ENCODE measurements at places on chromosomes 7 and 10.
A peak's percentile ranks its signal among the peaks of the same experiment; 100 is the strongest.

DNA sequence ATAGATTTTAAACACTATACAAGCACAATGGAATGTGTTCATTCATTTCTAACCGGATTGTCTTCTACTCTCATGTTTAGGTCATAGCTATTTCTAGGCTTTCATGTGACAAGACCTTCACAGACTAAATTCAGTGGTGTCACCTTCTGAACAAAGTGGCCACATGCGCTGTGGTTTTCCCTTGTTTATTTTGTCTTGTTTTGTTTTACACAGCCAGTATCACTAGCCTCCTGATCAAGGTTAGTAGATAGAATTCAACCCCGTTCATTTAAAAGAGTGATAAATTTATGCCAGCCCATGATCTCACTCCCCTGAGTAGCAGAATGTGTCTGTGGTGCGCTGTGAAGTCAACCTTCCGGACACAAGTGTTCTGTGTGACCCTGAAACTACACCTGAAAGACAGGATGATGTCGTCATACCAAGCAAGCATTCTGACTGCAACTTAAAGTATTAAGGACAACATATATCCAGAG is 209.1 kb downstream of the CREB5 start:
- no peak overlapping the region for H3K27ac ChIP-seq
- no peak overlapping the region for H3K4me3 ChIP-seq
- DNase-seq, result no peak
- no peaks in the 10 kb centered on the region for H3K4me1 ChIP-seq
- peaks cover 28% of the 10 kb centered on the region for H3K27me3 ChIP-seq

GRCh38 chr10:36640626-36641025 is 484.8 kb upstream of the ANKRD30A start:
- H3K27ac ChIP-seq, result no peak overlapping the region
- no peaks in the 10 kb centered on the region for H3K27me3 ChIP-seq
- H3K36me3 ChIP-seq, result no peaks in the 10 kb centered on the region
- no peak for DNase-seq
- H3K4me3 ChIP-seq, result no peak overlapping the region
- no peaks in the 10 kb centered on the region for H3K4me1 ChIP-seq

DNA sequence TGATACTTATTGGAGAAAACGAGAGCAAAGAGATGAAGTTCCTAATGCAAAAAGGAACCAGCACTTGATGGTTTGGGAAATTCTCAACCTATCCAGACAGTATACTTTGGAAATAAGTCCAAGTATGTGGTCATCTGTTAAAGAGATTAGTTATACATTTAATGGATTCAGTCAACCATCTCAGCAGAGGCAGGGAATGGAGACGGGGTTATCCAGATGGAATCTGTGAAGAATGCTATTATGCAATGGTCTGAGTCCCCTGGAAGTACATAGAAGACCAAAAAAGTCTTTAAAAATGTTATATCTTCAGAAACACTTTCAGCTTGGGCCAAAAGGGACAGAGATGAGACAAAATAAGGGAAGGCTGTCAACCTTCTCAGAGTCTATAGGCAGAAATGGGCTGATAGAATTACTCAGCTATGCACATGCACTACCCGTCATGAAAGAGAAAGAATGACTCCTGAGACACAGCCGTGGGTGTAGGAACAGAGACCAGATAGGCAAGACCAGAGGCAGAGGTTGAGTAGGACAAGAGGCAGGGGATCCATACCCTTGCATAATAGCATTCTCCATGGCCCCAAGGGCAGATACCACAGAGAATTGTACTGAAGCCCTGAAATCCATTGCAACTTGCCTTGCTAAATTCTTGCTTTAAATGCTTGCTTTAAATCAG is 738.8 kb upstream of the POT1 start:
- H3K4me3 ChIP-seq, result no peak overlapping the region
- DNase-seq, result no peak
- H3K36me3 ChIP-seq, result no peaks in the 10 kb centered on the region
- H3K27ac ChIP-seq, result no peak overlapping the region

GRCh38 chr10:68471063-68471585 is 649 bp downstream of the DNA2 start:
- H3K4me3 ChIP-seq, result peak overlapping the region; percentile 93
- no peaks in the 10 kb centered on the region for H3K27me3 ChIP-seq

GRCh38 chr10:74439213-74439612 is 288.2 kb downstream of the ADK start:
- no peaks in the 10 kb centered on the region for H3K4me1 ChIP-seq
- no peak for DNase-seq
- no peaks in the 10 kb centered on the region for H3K27me3 ChIP-seq
- no peak overlapping the region for H3K27ac ChIP-seq
- H3K4me3 ChIP-seq, result no peak overlapping the region

Measured in central memory CD8-positive, alpha-beta T cell (primary cell).